ENCODE measurements at places on chromosomes 13 and 19. TPM values are rescaled to one million over a fixed set of nuclear protein-coding genes. Genes with fewer than 3 reads are reported as not detected.

The KANK3 gene
- total RNA-seq: 0.04 TPM

The TYK2 gene
- 37.1 TPM for total RNA-seq

The TMIGD2 gene
- total RNA-seq: not detected

The CLEC4G gene
- not detected for total RNA-seq

The MEIOSIN gene
- not detected for total RNA-seq

The SIGLEC8 gene
- total RNA-seq: not detected

GRCh38 chr19:54708781-54709180 is 15.5 kb upstream of the KIR3DL3 start:
- no peak for DNase-seq

DNA sequence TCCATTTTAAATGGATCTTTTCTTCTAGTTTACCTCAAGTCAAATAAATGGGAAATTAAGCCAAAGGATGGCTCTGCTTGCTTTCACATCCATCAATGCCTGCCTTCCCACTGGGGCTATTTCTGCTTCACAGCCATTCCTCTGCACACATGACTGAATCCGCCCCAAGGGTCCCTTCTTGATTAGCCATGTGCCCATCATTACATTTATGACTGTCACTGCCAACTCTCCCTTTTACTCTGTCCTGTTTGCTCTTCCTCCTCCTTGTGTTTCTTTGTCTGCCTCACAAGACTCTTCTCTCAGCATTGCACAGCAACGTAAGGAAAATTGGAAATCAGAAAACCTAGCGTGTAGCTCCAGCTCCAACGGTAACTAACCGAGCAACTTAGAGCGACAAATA is 410.2 kb downstream of the TBC1D4 start:
- no peak for DNase-seq

DNA sequence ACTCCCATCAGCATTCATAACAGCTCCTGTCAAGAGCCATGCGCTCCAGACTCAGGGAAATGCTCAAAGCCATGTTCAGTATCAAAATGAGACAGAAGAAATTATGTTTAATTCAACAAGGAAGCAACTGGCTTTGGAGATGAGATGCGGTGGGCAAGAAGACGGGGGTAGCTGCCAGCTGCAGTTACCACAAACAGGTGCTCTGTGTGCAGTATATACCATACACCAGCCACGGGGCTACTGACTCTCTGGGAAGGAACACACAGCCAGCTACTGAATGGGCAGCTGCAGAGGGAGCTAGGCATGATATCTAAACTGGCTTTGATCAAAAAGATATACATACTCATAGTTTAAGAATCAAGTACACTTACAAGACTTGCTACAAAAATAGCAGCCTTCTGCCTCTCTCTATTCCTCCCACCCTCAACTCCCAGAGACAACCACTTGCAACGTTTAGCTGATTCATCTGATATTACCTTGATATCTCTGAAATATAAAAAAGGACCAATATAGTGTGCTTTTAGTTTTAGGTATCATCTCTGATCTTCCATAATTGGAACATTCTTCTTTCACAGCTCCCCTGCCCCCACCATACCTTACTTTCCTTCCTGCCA is 593.0 kb downstream of the UQCRFS1 start:
- no peak for DNase-seq

GRCh38 chr13:38366954-38367645 is 17.4 kb downstream of the UFM1 start:
- no peak for DNase-seq

- DNase-seq: peak; percentile 66
Measured at GRCh38 chr19:51783372-51783771, 11.6 kb upstream of the FPR3 start.

- DNase-seq: peak; percentile 25
Measured at GRCh38 chr13:84126671-84127171, 244.4 kb upstream of the SLITRK1 start.

DNA sequence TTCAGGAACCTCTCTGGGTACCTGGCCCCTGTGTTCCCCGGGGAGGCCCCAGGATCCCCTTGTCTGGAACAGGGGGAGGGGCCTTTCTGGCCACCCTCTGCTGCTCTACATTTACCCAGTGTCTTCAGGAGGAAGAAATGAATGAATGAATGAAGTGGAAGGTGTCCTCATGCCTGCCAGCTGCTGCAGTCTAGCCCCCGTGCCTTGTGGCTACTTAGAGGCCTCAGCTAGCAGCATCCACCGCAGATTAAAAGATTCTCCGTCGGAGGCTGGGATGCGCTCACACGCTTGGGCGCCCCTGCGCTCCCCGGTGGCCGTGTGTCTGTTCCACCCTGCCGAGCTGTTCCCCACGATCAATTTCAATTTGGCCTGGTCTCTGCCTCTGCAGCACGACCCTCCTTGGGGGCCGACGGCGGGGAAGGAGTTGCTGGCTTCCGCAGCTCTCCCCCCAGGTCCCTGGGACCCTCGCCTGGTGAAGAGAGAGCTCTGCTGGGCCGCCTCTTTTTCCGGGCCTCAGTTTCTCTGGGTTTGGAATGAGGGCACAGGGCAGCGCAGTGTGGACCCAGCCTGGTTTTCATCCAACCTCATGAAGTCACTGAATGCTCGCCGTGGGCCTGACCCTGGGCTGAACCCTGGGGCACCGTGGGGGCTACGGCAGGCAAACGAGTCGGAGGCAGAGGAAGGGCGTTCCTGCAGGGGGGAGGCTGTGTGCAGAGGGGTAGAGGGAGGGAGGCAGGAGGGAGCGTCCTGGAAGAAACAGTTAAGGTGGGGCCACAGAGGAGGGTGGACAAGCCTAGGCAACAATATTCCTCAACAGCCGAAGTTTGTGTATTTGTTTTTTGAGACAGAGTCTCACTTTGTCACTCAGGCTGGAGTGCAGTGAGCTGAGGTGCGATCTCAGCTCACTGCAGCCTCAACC is 28.3 kb downstream of the EFNA2 start:
- no peak for DNase-seq

DNA sequence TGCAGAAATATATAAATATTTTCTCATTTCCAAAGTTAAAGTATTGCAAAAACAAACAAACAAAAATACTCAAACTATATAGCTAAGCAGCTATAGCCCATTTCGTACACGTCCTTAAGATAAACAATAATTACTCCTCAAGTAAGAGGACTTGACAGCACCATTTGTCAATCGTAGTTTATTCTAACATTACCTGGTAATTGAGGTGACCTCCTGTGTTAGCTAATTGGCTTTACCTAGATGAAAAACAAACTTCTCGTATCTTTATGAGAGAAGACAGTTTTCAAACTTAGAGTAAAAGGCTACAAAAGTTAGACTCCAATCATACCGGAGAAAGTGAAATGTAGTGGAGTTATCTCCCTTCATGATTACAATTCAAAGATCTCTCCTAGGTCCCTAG is 1876.1 kb upstream of the PCDH20 start:
- DNase-seq: no peak

DNA sequence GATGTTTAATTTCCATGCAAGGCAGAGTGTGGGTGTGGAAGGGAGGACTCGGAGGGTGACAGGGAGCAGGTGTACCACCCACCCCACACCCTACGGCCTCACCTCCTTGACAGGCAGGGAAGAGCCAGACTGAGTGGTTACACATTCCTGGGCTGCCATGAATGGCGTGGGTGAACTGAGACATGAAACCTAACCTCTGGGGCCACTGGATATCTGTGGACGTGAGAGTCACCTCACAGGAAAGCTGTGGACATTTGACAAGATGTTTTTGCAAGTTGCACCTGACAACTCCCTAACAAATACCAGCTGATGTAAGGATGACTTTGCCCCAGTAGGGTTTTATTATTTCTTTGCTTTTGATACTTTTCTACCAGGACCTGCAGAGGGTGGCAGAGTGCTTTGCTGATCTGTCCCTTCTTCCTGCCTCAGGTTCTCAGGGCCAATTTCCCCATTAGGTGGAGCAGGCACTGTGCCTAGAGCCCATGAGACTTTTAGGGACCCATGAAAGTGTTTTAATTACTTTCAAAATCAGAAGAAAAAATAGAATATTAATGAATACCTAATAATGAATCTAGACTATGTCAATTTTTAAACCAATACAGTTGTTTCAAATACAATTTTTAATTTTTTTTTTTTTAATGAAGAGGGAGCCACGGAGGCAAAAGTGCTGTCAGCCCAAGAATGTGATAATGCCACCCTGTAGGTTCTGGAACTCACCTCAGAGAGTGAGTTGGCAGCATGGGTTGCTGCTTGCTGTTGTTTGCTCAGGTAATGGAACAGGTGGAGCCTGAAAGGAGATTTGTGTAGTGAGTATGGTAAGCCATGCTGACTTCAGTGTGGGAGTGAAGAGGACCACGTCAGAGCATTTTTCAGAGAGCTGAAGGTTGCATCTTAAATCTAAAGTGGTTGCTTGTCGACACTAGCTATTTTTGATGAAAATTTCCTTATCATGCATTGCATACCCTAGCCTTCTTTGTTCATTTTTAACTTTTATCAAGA is 58.0 kb upstream of the CYSLTR2 start:
- DNase-seq: peak; percentile 51

DNA sequence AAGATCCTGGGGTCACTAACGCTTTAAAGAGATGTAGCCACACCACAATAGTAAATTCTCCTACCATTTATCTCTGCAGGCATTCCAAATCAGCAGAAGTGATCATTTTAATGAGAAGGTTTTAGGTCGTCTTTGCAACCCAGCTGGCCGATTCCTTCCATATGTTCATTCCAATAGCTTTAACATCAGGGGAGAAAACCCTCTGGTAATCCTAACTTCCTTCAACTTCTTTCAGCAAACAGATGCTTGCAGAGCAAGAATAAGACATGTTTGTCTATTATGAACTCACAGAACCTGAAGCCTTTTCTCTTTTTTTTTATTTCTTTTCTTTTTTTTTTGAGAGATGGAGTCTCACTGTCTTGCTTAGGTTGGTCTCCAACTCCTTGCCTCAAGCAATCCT is 498.6 kb upstream of the SLITRK1 start:
- no peak for DNase-seq

DNA sequence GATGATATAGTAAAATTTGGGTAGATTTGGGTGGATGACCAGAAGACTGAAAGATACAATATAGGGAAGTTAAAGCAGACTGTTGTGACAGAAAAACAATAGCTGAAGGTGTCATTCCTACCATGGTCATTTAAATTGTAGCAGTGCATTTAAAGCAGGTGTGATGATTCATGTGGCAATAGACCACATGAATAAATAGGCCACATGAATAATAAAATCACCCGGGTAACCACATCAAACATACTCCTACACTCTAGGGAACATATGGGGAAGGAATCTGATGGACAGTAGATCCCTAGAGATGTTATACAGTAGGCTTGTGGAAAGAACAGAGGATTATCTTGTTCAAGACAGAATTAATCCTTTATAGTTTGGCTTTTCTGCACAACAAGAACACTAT is 392.6 kb downstream of the SLITRK5 start:
- no peak for DNase-seq

- no peak for DNase-seq
Measured at GRCh38 chr19:49814010-49814409, 918 bp upstream of the FUZ start.

GRCh38 chr19:2261438-2262172 is 5.4 kb upstream of the JSRP1 start:
- DNase-seq: no peak

GRCh38 chr13:39410096-39410901 is 192.7 kb downstream of the LHFPL6 start:
- no peak for DNase-seq

GRCh38 chr19:55683449-55684261 is 8.6 kb downstream of the EPN1 start:
- DNase-seq: no peak

DNA sequence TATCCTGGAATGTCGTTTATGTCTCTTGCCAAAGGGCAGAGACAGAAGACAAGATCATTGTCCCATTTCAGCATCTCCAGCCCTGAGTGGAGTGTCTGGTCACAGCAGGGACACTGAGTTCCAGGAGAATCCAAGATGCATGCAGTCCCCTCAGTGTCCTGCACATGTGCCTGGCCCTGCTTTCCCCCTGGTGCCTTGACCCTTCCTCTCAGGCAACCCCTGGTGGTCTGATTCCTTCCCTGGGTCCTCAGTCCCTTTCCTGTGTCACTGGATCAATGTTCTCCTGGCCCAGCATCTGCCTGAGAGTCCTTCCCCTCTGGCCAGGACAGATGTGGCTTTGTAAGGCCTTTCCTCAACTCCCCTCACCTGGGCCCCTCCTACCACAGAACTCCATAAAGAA is 9.0 kb downstream of the CEACAM21 start:
- no peak for DNase-seq
